Stomach (tissue), 19 donors: ENCODE measurements at places on chromosomes 5 and 9. TPM values are rescaled to one million over a fixed set of nuclear protein-coding genes. Genes with fewer than 3 reads are reported as not detected.

Gene ZNF883
- total RNA-seq = not detected

Gene OCLN
- 32.6 TPM for total RNA-seq

Gene MCIDAS
- not detected for total RNA-seq

Gene C5orf58
- not detected for total RNA-seq

Gene LRRC19
- total RNA-seq = not detected
